ENCODE measurements at places on chromosomes 4 and X.

- DNase-seq: no peak
These were observed 202.2 kb downstream of the SH2D1A start for GRCh38 chrX:124548571-124548970.

DNA sequence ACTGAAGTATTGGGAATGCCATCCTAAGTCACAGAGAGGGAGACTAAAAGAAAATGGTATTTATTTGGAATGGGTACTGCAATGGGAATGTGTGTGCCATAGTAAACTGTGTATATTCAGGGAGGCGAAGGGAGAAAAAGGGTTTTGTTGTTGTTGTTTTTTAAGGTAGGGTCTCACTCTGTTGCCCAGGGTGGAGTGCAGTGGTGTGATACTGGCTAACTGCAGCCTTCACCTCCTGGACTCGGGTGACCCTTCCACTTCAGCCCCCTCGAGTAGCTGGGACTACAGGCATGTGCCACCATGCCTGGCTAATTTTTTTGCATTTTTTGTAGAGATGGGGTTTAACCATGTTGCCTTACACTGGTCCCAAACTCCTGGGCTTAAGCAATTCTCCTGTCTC, 4.3 kb upstream of the SLC10A3 start:
- no peak for DNase-seq

DNA sequence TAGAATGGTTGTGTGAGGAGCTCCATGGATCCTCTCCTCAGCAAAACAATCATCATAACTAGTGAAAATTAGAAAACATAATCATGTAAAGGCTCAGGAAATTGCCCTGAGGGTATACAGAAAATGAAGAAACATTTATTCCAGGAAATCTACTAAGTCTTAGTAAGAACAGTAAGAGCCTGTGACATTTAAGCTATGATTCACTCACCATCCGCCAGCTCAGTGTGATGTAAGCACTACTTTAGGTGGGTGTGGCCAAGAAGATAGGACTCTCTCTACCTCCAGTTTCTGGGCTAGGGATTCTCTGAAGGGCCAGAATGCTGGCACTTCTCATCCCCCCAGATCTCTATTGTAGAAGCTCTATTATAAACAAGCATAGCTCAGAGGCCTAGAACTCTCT, 147.5 kb downstream of the DLG3 start:
- DNase-seq: no peak

DNA sequence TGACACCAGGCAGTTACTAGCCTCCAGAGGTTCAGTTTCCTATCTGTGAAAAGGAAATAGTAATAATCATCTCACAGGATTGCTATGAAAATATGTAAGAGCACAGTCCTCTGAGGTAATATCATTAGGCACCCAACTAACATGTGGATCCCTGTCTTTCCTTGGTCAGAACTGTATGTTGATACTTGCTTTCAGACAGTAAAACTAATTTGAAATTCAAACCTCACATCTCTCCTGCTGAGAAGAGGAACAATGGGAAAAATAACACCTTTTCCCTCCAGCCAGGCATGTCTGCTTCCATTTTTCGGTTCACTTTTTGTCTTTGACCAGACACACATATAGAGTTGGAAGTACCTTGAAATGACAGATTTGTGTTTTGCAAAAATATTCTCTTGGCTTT, 262.7 kb downstream of the IL15 start:
- no peak for DNase-seq

- DNase-seq: no peak
These were observed 26.9 kb upstream of the BBS12 start for GRCh38 chr4:122705547-122706117.

- no peak for DNase-seq
These were observed 540.9 kb downstream of the PPP4R3C start for GRCh38 chrX:26922278-26922677.

- DNase-seq: no peak
These were observed 31.9 kb upstream of the FAM9C start for GRCh38 chrX:13076176-13076961.

All from CD4-positive, alpha-beta T cell treated with Interleukin-4 for 1 hour (primary cell).